Skin of body (tissue), 3 donors: ENCODE measurements at places on chromosomes 3 and 15. TPM values are rescaled to one million over a fixed set of nuclear protein-coding genes. Genes with fewer than 3 reads are reported as not detected.

DNA sequence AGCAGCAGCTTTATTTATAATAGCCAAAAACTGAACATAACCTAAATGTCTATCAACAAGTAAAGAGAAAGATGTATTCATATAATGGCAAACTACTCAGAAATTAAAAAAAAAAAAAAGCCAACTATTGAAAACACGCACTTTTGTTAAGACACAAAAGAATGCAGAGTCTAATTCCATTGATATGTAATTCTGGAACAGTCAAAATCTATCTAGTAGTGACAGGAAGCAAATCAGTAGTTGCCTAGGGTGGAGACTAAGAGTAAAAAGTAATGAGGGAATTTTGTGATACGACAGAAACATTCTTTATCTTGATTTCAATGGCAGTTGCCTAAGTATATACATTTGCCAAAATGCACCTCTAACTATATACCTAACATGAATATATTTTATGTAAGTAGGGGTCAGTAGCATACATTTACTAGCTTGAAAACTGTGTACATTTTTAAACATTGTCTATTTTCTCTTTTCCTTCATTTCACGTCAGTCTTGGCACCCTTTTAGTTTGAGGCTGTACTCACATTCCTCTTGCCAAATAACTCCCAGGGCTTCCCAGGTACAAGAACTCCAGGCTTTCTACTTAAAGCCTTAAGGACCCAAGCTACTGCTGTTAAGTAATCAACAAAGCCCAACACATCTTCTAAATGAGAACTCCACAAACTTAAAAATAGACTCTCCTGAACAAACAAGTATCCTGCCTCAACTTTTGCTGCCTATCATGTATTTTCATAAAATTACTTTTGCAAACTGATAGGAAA, 54.7 kb downstream of the ADAM10 start:
- DNase-seq: no peak

The CHRD gene
- 31.3 TPM for total RNA-seq

DNA sequence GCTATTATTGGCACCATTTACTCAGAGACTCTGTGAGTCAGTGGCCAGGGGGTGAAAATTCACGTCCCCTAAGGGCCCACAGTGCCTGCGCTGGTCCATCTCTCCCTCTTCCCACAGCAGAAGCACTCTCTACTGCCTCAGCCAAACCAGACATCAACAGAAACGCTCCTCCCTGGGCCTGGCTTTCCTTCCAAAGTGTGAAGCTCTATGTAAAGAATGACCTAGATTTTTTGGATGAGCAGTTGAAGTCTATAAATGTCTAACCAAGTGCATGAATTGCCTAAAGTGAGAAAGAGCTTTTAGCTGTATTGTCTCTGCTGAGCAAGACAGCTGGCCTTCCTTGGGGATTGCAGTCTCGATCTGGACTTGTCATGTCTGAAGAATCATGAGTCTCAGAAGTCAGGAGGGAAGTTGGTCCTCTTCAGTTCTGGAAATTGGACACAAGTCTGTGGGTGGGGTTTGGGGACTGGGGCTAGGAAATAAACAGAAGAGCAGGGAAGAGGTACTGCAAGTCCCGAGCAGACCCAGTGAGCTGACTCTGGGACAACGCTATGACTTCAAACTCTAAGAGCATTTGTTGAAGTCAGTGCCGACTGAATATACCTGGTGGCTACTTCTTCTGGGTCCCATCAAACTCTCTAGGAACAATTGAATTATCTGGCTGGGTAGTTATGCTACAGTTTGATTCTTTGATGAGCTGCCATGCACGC, 29.0 kb downstream of the RASGRP1 start:
- no peak for DNase-seq

- DNase-seq: no peak
Measured at GRCh38 chr15:39392469-39393047, 188.3 kb upstream of the THBS1 start.

DNA sequence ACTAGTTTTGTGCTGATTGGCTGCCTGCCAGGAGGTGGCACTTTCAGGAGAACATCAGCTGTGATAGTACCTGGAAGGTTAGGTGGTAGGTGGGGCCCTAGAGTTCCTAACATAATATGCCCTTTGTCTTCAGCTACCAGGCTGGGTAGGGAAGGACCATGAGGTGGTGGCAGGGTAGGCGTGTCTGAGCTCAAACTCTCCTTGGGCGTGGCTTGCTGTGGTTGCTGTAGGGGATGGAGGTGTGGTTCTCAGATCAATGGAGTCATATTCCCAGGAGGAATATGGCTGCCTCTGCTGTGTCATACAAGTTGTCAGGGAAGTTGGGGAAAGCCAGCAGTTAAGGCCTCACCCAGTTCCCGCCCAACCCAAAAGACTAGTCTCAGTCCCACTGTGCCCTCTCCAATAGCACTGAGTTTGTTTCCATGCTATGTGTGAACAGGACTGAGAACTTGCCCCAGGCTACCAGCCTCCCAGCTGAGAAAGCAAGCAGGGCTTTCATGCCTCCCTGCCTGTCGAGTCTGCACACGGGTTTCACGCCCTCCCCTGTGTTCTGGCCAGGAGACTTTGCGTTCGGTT, 107.7 kb downstream of the CHCHD4 start:
- no peak for DNase-seq

The PROK2 gene
- 4.1 TPM for total RNA-seq

- no peak for DNase-seq
Measured at GRCh38 chr15:62951481-62951880, 91.1 kb upstream of the TPM1 start.

GRCh38 chr3:196916221-196916620, 26.1 kb downstream of the NCBP2 start:
- DNase-seq: no peak

DNA sequence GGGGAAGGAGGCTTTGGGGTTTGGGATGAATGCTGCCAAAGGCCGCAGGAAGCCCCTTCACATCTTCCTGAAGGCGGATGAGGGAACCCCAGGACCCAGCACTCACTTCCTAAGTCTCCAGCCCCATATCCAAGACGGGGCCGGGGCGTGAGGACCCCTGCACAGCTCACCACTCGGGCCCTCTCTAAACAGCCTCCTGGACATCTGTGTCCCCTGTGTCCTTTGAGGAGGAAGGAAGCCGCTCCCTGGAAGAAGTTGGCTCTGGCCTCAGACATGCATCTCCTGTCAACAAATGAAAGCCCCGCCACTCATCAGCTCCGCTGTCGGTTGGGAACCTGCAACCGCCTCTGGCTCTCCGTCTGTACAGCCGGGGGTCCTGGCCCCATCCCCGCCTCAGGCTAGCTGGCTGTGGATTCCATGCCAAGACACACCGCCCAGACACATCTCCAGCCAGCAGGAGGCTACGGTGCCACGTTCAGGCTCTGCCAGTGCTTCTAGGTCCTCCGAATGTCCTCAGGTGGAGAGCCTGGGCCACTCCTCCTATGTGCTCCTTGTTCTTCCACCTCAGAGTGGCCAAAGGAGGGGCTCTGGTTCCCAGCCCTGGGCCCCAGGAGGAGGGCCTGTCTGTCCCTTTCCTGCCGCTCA, 140.0 kb upstream of the MEF2A start:
- DNase-seq: no peak

- DNase-seq: no peak
Measured at GRCh38 chr3:47024932-47025331, 45.5 kb downstream of the NBEAL2 start.

The SERPINI1 gene
- total RNA-seq: 14.6 TPM

- no peak for DNase-seq
Measured at GRCh38 chr3:44058868-44059203, 182.8 kb upstream of the TOPAZ1 start.

DNA sequence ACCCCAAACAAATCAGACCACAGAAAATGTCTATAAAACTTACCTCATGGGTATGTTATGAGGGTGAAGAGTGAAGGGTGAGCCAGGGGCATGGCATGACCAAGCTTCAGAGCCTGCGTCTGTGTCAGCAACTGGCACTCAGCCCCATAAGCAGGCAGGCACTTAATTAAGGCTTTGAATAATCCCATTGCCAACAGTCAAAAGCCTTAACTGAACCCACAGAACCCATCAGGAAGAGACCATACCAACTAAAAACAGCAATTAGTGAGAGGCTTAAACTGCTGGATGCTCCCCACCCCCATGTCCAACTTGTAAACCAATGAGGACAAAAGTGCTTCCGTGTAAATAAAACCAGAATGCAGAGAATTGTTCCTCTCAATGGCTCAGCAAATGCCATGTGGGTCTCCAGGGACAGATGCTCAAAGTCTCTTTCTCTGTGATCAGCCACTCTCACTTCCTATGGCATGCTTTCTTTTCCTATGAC, 126.0 kb downstream of the MYLK start:
- DNase-seq: peak; percentile 49

The KLF15 gene
- total RNA-seq: 5.9 TPM

DNA sequence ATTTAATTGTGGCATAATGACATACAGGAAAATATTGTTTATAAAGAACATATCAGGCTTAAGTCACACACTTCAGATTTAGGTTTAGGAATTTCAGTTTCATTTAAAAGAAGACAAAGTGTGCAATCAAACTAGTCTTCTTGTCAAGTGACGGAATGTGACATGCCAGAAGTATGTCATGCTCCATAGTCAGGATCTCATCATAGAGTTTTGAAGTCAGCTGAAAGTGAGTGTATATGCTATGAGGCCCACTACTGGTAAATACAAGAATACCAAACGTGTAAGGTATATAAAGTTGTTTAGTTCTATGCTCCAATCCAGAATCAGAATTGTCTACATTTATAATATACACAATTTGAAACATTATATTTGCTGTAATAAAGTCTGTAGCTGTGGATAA, 988.4 kb downstream of the TBL1XR1 start:
- DNase-seq: no peak

GRCh38 chr15:45121706-45122417, 7.7 kb downstream of the DUOXA2 start:
- no peak for DNase-seq

The CMTM8 gene
- 2.8 TPM for total RNA-seq

The FBXW12 gene
- total RNA-seq: not detected

DNA sequence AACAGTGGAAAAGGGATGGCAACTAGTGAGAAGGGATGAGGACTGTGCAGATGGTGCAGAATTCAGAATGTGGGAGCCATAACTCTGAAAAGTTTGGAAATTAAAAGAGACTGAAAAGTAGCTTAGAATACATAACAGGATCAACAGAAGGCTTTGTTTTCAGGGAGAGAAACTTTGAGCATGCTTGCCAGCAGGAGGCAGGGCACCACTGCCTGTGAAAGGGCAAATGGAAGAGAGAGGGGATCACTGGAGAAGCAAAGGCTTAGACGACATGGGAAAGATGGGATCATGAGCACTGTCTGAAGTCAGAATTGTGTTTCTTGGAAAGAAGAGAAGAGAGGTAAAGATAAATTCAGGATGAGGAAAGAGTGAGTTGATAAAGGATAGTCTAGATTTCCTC, 99.6 kb downstream of the ABI3BP start:
- DNase-seq: no peak

DNA sequence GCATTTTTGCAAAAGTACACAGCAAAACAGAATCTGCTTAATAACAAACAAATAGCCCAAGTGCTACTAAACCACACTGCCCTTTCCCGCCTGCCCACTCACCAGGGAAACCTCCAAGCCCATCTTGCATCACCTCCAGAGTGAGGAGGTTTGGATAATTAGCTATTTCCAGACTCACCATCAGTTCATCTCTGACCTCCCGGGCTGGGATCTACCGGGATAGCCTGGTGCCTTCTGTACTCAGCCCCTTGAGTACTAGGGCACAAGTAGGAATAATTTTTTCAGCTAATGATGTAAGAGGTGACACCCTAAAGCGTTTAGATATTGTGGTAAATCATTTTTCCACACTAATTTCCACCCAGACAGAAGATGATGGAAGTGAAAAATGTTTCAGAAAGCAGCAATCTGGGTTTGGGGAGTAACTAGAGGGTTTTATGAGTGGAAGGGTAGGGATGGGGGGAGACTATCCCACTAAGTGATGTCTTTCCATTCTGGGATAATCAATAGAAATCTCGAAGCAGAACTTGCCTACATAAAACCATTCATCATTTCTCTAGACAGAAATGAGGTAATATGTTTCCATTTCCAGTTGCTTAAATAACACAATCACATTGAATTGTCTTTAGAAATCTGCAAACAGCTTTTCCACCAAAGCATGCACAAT, 40.9 kb downstream of the TAFA4 start:
- no peak for DNase-seq

DNA sequence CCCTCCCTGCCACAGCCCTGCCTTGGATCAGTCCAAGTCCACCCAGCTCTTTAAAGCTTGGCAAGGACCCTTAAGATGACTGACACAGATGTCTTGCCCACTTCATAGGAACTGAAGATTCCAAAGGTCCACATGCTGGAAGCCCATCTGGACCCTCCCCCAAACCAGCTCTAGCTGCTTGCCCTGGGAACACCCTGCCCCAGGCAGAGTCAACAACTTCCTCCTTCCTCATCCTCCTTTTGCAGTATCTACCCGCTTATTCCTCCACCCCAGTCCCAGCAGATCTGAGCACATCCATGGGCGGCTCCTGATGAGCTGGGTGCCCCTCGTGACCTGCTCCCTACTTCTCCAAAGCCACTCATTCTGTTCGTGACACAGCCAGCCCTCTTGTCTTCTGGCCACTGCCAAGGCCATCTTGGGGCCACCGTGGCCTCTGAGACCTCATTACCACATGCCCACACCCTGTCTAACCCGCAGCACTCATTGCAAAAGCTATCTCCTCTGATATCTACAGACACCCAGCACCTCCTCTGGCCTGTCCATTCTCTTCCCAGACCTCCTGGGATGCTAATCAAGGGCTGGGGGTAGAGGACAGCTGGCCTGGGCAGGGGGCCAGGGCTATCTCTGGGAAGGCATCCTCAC, 2.0 kb upstream of the PFKFB4 start:
- DNase-seq: no peak

DNA sequence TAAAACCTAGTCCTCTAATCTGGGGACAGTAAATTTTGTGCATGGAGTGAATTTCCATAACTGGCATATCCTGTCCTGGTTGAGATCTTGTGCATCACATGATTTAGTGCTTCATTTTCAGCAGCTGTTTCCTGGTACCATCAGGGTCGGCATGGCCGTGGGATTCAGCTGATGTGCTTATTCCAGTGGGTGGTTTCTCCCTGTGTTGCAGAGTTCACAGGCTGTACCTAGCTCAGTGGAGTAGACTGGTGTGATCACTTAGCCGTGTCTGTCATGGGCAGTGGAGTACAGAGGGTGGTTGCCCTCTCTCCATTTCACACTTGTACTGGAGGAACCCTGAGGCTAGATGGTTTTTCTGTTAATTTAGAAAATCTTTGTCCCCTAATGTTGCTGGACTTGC, 228.5 kb downstream of the PTPRG start:
- no peak for DNase-seq

GRCh38 chr15:52427804-52428203, 100.9 kb downstream of the MYO5A start:
- no peak for DNase-seq

DNA sequence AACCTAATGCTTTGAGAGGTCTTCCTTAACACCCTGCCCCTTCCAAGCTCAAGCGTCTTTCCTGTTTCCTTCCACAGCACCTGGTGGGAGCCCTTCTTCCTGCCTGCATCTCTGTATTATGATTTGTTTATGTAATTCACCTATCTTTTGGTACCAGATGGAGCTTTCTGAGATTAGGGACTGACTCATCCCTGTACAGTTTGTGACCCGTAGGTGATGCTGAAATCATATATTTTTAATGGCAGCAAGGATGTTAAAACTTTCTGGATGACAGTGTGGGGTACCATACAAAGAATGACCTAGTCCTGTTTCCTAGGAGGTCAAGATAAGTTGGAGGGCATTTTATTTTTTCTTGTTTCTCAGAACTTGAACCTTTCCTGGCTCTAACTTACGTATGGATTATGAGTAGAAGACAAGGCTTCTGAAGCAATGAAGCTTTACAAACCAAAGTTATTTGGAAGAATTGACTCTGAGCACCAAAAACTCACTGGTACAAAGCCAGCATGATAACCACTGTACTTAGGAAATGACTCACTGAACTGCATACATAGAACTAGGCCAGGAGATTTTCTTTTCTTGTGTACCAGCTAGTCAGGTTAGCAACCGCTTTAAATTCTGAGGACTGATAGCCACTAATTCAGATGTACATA, 46.6 kb downstream of the HHLA2 start:
- no peak for DNase-seq

The CELSR3 gene
- total RNA-seq: 0.39 TPM
